ENCODE measurements at places on chromosomes 7 and 10.

GRCh38 chr7:22654831-22655230 lies 72.2 kb upstream of the IL6 start:
- DNase-seq = no peak

GRCh38 chr10:100327007-100327717 lies 2.9 kb downstream of the PKD2L1 start:
- no peak for DNase-seq

DNA sequence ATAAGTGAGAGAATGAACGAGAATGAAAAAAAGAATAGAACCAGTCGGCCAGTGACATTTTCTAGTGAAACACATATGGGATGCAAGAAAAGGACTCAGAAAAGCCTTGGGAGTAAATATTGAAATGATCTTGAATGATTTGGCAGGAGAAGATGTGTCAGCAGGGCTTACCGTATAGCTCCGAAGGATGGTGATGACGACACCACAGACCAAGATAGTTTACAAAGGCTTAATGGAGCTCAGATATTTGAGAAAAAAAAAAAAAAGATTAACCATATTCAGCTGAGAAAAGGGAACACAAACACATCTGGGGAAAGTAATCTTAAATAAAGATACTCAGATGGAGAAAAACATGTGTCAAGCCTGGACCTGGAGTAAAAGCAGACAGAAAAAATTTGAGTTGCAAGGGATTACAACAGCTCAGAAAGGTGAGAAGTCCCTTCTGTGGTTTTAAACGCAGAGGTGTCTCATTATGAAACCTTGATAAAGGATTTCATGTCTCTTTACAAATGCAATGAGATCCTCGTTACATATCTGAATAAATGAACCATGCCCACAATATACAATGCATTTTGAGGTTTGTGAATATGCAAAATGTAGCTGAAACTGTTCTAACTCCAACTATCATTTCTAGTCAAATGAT lies 36.0 kb downstream of the DNAJB9 start:
- no peak for DNase-seq

- DNase-seq = no peak
Measured at GRCh38 chr10:110600487-110601101, 33.1 kb downstream of the SMC3 start.

GRCh38 chr10:4822208-4822607 lies 3.8 kb upstream of the AKR1E2 start:
- DNase-seq = no peak

- DNase-seq = no peak
Measured at GRCh38 chr10:130403153-130404075, 267.2 kb downstream of the GLRX3 start.

DNA sequence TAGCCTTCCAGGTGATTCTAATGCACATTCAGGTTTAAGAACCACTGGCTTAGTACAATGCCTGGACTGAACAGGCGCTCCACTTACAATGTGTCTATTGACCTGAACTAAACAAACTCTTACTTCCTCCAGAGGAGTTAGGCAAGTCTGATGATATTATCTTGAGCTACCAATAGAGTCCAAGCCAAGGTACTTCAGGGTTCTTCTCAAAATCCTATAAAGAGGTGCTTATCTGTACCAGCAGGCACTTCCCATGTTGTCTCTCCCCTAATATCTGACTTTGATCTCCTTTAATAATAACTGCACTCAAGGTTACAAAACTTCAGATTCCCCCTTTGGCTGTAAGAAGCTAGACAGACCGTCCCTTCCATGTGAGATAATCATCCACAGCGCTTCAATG lies 157.0 kb upstream of the SVIL start:
- DNase-seq = no peak

GRCh38 chr7:136883046-136883445 lies 14.6 kb downstream of the CHRM2 start:
- no peak for DNase-seq

DNA sequence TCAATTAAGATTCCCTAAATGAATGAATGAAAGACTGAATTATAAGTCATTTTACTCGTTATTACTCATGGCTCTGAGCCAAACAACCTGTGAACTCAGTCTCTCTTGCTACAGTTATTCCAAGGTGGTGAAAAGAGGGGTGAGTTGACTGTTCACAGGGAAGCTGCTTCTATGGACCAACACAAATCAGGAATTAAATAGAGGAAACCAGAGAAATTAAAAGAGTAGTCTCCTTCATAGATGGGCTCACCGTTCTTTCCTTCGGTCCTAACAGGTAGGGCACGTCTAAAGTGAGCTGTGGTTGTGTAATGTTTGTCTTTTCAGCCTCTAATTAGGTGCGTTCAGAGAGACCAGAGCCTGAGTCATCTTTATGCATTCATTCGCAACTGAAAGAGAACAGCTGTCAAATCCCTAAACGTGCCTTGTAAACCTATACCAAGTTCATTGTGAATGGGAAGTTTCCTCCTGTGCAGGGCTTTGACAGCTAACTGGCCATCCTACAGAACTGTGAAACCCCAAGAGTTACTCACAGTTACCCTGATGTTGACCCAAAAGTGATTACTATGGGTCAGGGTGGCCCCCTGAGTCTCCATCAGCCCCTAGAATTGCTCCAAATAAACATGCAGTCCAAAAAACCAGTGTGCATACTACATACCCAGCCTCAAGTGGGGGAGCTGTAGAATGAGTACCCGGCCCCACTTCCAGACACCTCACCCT lies 18.2 kb upstream of the C10orf53 start:
- DNase-seq = no peak

DNA sequence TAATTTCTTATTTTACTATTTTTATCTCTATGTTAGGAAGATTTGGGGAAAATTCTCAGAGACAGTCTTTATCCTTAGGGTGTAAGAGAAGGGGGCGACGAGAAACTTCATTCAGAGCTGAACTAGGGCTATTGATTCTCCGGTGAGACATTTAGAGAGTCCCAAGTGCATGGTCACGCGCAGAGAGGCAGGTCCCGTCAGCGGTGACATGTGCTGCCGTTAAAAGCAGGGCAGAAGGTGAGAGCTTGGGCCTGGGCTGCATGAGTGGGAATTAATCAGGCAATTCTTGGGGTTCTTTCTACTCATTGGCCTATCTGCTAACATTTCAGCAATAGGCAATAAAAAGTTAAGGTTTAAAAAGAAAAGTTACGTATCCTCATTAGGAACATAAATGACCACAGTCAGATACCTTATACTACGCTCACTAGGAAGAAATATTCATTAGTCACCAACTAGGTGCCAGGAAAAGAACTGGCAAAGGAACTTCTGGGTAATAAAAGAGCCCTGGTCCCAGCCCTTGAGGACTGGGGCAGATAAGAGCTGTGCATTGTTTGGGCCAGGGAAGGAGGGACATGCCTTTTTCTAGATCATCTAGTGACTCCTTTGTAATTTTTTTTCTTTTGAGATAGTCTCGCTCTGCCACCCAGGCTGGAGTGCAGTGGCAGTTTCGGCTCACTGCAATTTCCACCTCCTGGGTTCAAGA lies 21.2 kb downstream of the PRKCQ start:
- DNase-seq = no peak

- no peak for DNase-seq
Measured at GRCh38 chr10:11654659-11655058, 43.2 kb upstream of the USP6NL start.

- DNase-seq = no peak
Measured at GRCh38 chr10:96124230-96125141, 5.6 kb upstream of the ZNF518A start.

- no peak for DNase-seq
Measured at GRCh38 chr10:12469345-12469744, 120.0 kb downstream of the CAMK1D start.

DNA sequence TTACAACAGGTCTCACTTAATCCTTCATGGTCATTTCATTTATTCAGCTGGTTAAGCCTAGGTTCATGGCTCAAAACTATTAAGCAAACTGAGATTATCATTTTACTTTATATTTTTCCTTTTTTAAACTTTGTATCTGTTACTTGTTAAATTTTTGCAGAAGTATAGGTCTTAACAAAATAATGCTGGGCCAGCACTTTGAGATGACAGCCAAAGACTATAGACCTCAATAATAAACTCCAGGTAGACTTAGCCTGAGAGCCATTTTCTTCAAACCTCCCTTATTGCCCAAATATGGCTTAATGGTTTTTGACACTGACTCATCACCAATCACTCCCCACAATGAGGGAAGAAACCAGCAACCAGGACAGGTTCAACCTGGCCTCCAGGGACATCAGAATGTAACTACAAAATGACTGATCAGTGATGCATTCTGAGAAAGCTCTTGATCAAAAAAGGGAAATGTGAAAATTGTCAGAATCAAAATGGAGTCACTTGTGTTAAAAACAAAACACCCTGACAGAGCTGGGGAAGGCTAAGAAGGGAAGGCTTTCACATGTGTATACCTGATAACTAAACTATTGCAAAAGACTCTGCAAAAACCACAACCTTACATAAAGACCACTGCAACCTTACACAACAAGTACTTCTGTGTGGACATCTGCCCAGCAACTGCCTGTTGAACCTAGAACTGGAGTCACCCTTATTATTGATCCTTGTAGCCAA lies 2.1 kb upstream of the CCDC126 start:
- no peak for DNase-seq
